Stimulated activated CD4-positive, alpha-beta T cell treated with anti-CD3 and anti-CD28 coated beads, Interleukin-1b, Interleukin-23, amount 100 ng/mL, for 4 hours (primary cell): ENCODE measurements at places on chromosomes 7 and 10.

GRCh38 chr10:17229967-17230682 is 2.1 kb downstream of the VIM start:
- DNase-seq: peak; percentile 80

- no peak for DNase-seq
Measured at GRCh38 chr10:48626986-48627731, 22.3 kb upstream of the ARHGAP22 start.

DNA sequence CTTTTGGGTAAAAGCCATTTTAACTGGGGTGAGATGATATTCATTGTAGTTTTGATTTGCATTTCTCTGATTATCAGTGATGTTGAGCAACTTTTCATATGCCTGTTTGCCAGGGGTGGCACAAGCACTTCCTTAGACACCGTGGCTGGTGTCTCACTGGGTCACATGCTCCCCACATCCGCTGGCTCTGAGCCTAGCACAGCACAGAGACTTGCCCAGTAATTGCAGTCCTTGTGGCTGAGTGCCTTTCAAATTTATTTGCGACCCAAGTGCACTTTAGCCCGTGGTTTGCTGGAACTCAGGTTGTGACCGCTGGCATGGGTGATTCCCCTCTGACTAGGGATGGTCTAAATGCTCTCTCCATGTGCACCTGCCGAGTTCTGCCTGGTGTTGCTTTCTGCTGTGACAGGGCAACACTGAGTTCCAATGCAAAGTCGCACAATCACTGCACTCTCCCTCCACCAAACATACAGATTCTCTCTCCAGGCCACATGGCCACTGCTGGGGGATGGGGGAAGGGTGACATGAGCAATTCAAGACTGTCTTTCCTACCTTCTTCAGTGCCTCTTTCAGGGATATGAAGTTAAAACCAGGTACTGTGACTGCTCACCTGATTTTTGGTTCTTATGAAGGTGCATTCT is 66.5 kb downstream of the ZNF277 start:
- DNase-seq: no peak

- DNase-seq: no peak
Measured at GRCh38 chr7:2707481-2707880, 19.5 kb downstream of the AMZ1 start.

GRCh38 chr7:116353647-116354046 is 143.3 kb downstream of the TES start:
- DNase-seq: no peak

DNA sequence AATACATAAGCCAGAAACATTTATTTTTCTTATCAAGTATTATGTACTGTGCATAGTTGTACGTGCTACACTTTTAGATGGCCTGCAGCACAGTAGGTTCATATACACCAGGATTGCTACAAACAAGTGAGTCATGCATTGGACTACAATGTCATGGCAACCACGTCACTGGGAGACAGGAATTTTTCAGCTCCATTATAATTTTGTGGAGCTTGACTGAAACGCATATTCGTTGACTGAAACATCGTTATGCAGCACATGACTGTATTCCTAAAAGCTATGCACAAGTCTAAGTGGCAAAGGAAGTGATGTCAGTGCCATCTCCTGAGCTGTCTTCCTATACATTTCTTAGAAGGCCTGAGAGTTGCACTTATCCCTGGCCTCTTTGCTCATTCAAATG is 871.8 kb downstream of the IPMK start:
- DNase-seq: no peak

- DNase-seq: no peak
Measured at GRCh38 chr7:33137103-33137502, 7.7 kb downstream of the BBS9 start.

GRCh38 chr10:59634102-59634501 is 75.5 kb downstream of the SLC16A9 start:
- DNase-seq: no peak

GRCh38 chr7:136058546-136058945 is 81.4 kb upstream of the MTPN start:
- DNase-seq: no peak

DNA sequence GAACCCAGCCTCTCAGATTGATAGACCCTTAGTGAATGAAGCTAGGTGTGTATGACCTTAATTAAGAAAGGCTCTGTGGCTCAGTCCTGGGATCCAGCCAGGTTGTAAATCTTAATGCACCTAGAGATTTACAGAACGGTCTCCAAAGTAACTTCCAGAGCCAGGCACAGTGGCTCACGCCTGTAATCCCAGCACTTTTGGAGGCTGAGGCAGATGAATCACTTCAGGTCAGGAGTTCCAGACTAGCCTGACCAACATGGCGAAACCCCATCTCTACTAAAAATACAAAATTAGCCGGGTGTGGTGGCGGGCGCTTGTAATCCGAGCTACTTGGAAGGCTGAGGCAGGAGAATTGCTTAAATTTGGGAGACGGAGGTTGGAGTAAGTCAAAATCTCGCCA is 24.3 kb downstream of the CALHM2 start:
- no peak for DNase-seq

DNA sequence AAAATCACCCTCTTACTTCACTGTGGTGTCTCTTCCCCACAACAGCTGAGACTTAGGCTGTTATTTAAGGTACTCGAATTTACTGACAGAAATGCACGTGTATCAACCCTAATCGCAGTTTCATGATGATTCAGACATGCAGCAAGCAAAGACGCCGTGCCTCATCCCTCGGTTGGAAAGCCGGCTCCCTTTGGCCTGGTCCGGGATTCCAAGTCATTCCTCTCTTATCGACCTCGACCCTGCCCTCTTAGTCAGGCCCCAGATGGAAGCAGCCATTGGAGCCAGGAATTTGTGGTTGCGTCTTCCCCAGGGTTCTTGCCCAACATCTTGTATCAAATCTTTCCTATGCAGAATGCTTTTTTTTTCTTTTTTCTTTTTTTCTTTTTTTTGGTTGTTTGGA is 229.5 kb downstream of the GATA3 start:
- no peak for DNase-seq

DNA sequence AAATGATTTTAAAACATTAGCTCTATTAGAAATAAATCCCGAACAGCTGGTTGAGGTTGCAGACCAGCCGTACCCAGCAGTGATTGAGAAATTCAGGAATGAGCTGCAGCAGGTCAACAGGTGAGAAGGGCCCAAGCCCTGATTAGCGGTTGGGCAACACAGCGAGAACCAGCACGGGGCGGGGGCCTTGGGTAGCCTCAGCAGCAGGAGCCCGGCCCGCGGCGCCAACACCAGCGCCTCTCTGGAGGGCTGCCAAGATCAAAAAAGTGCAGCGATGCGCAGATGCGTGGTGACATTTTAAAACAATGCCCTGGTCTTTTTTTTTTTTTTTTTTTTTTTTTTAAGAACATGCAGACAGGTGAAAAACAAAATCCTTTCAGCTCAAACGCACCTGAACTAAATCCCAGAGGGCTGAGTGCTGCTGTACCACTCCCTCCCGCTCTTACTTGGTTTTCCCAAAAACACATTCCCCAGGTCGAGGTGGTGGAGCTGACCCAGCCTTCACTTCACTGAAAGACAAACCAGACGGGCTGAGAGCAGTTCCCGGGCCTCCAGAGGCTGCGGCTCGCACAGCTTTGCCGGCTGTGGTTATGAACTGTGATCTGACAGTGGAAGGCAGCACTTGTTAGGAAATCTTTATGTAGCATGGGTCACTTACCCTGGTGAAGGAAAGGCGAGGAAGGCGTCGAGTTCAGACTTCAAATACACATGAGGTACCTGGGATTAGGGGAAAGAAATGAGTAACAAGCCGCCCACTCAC is 579.4 kb downstream of the SDK1 start:
- DNase-seq: no peak

DNA sequence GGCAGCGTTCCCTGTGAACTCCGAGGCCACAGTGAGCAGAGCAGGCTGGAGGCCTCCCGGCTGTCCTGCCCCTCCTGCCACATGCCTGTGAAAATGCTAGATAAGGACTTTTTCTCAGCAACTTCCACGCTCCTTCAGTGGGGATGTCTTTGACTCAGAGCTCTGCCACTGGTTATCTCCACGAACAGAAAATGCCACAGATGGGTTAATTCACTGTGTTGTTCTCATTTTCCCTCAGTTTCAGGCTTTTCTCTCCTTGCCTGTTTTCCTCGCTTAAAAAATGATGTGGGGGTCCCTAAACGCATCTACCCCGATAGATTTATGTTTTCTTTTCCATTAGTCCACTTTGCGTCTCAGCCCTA is 51.3 kb downstream of the IKZF1 start:
- DNase-seq: no peak

DNA sequence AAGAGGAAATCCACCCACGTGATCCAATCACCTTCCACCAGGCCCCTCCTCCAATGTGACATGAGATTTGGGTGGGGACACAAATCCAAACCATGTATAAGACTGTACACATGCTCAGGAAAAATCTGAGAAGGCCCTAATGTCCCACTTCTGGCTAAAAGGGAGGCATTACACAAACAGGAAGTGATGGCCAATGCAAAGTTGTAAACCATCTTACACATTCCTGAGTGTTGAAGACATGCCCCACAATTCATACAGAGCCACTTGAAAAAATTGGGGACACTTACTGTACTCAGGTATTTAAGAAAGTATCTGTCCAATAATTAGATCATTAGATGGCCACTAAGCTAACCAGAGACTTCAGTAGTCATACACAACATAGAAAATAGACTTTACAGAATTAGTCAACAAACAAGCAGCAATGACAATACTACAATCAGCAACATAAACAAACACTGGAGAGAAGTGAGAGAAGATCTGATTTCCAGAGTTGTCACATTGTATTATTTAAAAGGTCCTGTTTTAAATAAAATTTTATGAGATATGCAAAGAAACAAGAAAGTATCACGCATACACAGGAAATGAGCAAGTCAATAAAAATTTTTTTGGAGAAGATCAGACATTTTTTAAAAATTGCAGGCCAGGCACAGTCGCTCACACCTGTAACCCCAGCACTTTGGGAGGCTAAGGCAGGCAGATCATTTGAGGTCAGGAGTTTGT is 143.3 kb downstream of the DGKI start:
- no peak for DNase-seq

DNA sequence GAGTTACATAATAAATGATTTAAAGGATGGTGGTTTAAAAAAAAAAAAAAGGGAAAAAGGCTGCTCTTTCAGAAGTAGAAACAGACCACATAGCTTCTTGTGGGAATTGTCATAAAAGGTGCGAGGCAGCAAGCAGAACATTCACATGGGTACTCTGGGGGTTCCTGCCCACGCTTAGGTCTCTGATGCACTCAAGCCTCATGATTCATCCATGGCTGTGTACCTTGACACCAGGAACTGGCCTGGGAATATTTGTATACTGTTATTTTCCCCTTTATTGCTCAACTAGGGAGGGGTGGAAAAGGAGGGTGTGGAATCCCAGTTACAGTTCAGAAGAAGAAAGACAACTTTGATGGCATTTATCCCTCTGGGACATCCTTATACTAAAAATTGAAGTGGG is 4.0 kb downstream of the PON2 start:
- no peak for DNase-seq

DNA sequence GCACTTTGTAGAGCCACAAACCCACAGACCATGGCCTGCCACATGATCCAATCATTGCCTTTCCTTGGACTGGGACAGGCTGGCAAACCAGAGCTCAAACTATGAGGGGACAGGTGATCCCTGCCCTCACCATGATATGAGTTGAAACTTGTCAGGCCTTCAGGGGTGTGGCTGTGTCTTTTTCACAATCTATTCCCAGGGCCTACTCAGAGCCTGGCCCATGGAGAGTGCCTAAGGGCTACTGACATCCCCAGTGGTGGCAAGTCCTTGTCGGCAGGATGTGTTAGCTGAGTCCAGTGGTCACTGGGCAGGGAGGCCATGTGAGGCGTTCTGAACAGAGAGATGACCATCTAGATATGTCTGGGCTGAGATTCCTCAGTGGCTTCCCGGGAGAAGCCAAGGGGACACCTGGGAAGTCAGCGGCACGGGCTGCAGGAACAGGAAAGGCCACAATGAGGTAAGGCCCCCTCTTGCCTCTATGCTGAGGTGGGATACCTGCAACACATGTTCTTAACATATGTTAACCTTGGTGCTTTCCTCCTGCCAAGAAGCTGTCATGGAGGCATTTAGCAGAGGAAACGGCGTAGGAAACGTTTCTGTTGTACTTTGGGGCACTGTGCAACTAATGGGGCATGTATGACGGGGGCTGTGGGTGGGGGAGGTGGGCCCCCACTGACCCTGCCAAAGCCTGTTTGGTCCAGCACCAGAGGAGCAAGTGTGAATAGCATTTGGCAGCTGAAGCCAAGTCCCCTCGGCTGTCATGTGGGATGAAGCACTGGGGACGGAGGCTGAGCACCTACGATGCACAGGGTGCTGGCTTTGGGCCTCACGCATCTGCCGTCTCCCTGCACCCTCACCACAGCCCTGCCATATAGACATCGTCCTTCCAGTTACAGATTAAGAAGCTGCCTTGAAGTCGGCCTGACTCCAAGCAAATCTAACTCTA is 384.0 kb downstream of the RPS24 start:
- DNase-seq: no peak

DNA sequence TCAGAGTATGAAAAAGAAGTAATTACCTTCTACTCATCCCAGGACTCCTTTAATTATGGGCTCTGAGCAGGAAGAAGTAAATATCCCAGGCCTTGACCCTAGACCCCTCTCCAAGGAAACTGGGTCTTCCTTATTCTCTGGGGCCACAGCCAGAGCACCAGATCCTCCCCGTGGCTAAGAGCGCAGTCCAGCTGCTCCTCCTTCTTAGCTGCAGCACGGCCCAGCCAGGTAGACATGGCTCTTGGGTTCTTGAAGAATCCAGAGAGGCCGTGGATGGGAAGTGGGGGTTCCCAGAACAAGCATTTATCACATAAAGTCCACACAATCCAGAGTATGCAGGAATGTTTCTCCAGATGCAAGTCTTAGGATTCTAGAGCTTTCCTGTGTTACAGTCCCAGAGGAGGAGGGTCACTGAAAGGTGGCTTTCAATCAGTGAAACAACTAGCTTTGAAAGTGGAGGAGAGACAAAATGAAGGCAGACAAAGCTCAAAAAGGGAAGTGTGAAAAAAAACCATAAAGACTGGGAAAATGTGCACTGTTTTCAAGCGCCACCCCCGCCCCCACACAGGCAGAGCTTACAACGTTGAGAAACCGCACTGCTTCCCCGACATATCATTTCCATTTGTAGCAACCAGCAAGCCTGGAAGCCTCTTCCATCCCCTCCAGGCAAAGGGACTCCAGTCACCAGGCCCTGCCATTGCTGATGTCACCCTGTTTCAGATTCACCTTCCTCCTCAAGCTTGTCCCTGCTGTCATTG is 396.5 kb upstream of the MKI67 start:
- no peak for DNase-seq

DNA sequence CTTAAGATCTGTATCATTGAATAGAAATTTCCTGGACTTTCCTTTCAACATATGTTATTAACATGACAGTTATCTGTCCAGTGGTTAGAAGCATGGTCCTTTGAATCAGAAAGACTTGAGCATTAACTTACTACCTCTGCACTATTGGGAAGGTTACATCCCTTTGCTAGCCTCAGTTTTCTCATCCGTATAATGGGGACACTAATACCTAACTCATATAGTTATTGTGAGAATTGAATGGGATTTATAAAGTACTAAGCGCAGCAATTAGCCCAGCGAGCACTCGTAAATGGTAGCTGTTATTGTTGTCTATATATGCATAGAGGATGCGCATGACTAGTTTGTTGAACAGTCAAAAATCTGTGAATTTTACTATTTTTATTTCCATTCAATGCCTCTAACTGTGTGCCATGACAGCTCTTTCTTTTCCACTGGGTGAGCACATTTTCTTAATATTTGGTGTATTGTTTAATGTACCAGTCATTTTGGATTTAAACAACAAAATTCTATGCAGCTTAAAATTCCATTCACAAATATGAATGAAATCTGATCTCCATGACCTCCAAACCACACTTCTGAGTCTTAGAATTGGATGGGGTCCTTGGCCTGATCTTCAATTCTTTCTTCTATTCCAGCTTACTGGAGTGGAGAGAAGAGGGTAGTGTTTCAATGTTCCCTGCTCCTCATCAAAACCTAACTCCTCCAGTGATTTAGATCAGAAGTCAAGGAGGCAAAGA is 65.0 kb downstream of the CACNB2 start:
- no peak for DNase-seq
